Activated CD8-positive, alpha-beta T cell treated with anti-CD3 and anti-CD28 coated beads for 36 hours (primary cell): ENCODE measurements at places on chromosomes 13 and 19. TPM values are rescaled to one million over a fixed set of nuclear protein-coding genes. Genes with fewer than 3 reads are reported as not detected.

The EFNA2 gene
- total RNA-seq = not detected

DNA sequence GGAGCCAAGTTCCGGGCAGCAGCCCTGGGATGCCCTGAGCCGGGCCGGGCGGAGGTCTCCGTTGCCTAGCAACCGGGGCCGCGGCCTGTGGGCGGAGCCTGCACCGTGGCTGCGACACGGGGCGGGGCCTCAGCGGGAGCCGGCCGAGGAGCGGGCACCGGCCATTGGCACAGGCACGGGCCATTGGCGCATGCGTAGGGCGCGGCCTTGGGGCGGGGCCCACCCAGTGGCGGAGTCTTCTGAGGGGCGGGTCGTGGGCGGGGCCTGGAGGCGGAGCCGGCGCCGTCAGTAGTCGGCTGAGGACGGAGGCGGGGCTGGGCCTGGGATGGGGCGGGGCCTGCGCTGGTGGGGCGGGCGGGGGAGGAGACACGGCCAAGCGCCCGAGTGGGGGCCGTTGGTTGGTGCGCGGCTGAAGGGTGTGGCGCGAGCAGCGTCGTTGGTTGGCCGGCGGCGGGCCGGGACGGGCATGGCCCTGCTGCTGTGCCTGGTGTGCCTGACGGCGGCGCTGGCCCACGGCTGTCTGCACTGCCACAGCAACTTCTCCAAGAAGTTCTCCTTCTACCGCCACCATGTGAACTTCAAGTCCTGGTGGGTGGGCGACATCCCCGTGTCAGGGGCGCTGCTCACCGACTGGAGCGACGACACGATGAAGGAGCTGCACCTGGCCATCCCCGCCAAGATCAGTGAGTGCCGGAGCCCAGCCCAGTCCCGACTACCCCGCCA lies at the start of gene IZUMO4:
Gene IZUMO4 (plus strand): TSS at position 436 of the 723 bp plus-strand sequence. CDS start 31 bp downstream, at position 467.
- H3K36me3 ChIP-seq = peaks cover 31% of the 10 kb centered on the region
- H3K27ac ChIP-seq = peak within 1 kb of the TSS; percentile 84
- peak within 1 kb of the TSS; percentile 85 for H3K4me3 ChIP-seq

GRCh38 chr19:12752056-12752781 lies 628 bp downstream of the BEST2 start:
- H3K27ac ChIP-seq = no peak overlapping the region
- H3K36me3 ChIP-seq = peaks cover 12% of the 10 kb centered on the region
- no peaks in the 10 kb centered on the region for H3K4me1 ChIP-seq

DNA sequence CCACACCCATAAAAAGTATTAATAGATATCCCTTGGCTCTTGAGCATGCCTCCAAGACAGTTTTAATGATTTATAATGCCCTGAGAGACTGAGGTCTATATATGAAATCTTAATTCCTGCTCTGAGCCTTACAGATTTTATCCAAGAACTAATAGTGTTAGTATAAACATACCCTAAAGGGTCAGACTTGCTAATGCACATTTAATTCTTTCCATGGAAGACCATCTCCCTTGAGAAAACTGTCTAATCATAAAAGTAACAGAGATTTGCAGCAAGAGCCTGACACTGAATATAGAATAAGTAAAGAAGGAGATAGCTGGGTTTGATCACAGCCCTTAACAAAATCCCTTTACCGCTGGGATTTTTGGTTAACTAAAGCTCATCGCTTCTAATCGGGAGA lies 650.8 kb upstream of the KLF12 start:
- DNase-seq = no peak
- no peak overlapping the region for H3K4me3 ChIP-seq
- no peaks in the 10 kb centered on the region for H3K4me1 ChIP-seq

DNA sequence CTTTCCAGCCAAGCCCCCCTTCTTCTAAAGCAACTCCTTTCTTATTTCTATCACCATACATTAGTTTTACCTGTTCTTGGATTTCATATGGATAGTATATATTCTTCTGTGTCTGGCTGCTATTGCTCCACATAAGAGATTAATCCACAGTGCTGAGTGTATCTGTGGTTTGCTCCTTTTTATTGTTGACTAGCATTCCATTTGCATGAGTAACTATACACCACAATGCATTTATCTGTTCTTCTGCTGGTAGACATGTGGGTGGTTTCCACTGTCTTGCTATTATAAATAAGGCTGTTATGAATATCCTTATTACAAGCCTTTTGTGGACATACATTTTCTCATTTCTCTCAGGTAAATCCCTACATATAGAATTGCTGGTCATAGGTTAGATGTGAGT lies 138.2 kb downstream of the SLC7A1 start:
- no peaks in the 10 kb centered on the region for H3K4me1 ChIP-seq
- no peak overlapping the region for H3K27ac ChIP-seq
- H3K4me3 ChIP-seq = no peak overlapping the region
- peaks cover 17% of the 10 kb centered on the region for H3K27me3 ChIP-seq

GRCh38 chr19:56507446-56508289 lies at the start of gene ZNF471:
Gene ZNF471, plus strand, starts transcription at chr19:56507855. Its CDS starts 3,717 bp downstream, at chr19:56511572.
- DNase-seq = peak; percentile 95
- H3K27ac ChIP-seq = peak within 1 kb of the TSS; percentile 48
- peaks cover 16% of the 10 kb centered on the region for H3K36me3 ChIP-seq
- peaks cover 2% of the 10 kb centered on the region for H3K27me3 ChIP-seq
- no peak within 1 kb of the TSS for H3K4me3 ChIP-seq
- peaks cover 6% of the 10 kb centered on the region for H3K4me1 ChIP-seq

- H3K27me3 ChIP-seq = no peaks in the 10 kb centered on the region
- DNase-seq = no peak
- H3K4me3 ChIP-seq = no peak overlapping the region
- no peak overlapping the region for H3K27ac ChIP-seq
- no peaks in the 10 kb centered on the region for H3K36me3 ChIP-seq
- H3K4me1 ChIP-seq = no peaks in the 10 kb centered on the region
Measured at GRCh38 chr13:71524613-71525304, 342.2 kb downstream of the DACH1 start.

The SBSN gene
- not detected for total RNA-seq

The PRKD2 gene
- 86.0 TPM for total RNA-seq

- H3K27ac ChIP-seq = no peak overlapping the region
- peaks cover 48% of the 10 kb centered on the region for H3K4me1 ChIP-seq
- peaks cover 32% of the 10 kb centered on the region for H3K36me3 ChIP-seq
- DNase-seq = no peak
- no peaks in the 10 kb centered on the region for H3K27me3 ChIP-seq
Measured at GRCh38 chr19:51361239-51361638, 4.9 kb downstream of the ETFB start.

- H3K36me3 ChIP-seq = peaks cover 6% of the 10 kb centered on the region
- H3K27ac ChIP-seq = no peak overlapping the region
- no peak overlapping the region for H3K4me3 ChIP-seq
Measured at GRCh38 chr13:32048816-32049215, 17.2 kb downstream of the FRY start.

The FAM216B gene
- total RNA-seq = not detected

The CNN1 gene
- not detected for total RNA-seq

- no peak overlapping the region for H3K27ac ChIP-seq
- H3K4me3 ChIP-seq = no peak overlapping the region
- no peaks in the 10 kb centered on the region for H3K36me3 ChIP-seq
- H3K27me3 ChIP-seq = no peaks in the 10 kb centered on the region
Measured at GRCh38 chr13:37492075-37492474, 106.5 kb downstream of the POSTN start.

- H3K27ac ChIP-seq = no peak overlapping the region
- no peak for DNase-seq
- no peak overlapping the region for H3K4me3 ChIP-seq
- no peaks in the 10 kb centered on the region for H3K27me3 ChIP-seq
Measured at GRCh38 chr13:74067818-74068217, 66.4 kb downstream of the KLF12 start.

DNA sequence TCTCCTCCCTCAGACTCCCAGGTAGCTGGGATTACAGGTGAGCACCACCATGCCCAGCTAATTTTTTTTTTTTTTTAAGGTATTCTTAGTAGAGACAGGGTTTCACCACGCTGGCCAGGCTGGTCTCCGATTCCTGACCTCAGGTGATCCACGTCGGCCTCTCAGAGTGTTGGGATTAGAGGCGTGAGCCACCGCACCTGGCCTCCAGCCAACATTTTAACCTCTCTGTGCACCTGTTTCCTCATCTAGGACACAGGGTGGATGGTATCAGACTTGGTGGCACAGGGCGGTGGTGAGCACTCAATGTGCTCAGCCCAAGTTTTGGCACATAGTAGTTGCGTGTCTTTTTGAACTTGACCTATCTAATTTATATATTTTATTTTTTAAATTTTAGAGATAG lies 12.5 kb downstream of the APBA3 start:
- no peaks in the 10 kb centered on the region for H3K4me1 ChIP-seq
- H3K27ac ChIP-seq = no peak overlapping the region
- H3K4me3 ChIP-seq = no peak overlapping the region
- DNase-seq = no peak
- peaks cover 21% of the 10 kb centered on the region for H3K36me3 ChIP-seq
- no peaks in the 10 kb centered on the region for H3K27me3 ChIP-seq

DNA sequence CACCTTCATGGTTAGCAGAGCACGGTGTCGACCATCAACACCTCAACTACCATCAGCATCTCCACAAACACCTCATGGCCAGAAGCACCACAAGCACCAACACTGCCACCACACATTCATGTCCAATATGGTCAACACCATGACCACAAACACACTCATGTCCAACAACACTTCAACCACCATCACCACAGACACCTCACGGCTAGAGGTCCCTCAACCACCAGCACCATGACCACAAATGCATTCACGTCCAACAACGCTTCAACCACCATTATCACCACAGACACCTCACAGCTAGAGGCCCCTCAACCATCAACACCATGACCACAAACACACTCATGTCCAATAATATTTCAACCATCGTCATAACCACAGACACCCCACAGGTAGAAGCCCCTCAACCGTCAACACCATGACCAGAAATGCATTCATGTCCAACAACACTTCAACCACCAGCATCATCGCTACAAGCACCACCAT lies 10.2 kb downstream of the TRAPPC5 start:
- H3K27ac ChIP-seq = no peak overlapping the region
- H3K4me3 ChIP-seq = no peak overlapping the region
- no peaks in the 10 kb centered on the region for H3K36me3 ChIP-seq
- H3K4me1 ChIP-seq = no peaks in the 10 kb centered on the region

DNA sequence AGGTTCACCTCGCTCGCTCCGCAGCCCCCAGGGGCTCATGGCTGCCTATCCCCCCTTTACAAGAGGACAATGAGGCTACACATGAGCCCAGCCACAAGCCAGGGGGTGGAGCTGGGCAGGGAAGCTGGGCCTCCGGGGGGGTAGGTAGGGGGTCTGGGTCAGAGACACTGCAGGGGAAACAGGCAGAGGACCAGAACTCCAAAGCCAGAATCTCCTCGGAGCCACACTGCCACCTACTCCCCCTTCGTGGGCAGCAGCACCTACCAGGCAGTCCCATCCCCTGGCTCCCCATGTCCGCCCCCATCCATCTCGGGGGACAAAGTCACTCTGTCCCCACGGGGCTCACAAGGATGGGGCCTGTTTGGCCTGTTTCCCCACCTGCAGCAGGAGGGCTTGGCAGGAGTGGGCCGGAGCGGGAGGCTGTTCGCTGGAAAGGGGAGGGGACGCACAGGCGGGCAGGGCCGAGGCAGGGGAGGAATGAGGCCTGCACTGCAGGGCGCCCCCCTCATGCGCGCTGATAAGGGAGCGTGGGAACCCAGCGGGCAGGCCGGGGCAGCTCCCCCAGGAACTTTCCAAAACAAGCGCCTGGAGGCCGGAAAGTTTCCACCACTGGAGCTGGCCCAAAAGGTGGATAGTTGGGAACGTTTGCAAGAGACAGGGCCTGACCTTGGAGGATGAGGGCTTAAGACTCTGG lies 545 bp upstream of the ISYNA1 start:
- H3K36me3 ChIP-seq = peaks cover 24% of the 10 kb centered on the region
- H3K4me1 ChIP-seq = peaks cover 30% of the 10 kb centered on the region
- H3K27me3 ChIP-seq = no peaks in the 10 kb centered on the region
- DNase-seq = no peak
- no peak overlapping the region for H3K4me3 ChIP-seq
- no peak overlapping the region for H3K27ac ChIP-seq

DNA sequence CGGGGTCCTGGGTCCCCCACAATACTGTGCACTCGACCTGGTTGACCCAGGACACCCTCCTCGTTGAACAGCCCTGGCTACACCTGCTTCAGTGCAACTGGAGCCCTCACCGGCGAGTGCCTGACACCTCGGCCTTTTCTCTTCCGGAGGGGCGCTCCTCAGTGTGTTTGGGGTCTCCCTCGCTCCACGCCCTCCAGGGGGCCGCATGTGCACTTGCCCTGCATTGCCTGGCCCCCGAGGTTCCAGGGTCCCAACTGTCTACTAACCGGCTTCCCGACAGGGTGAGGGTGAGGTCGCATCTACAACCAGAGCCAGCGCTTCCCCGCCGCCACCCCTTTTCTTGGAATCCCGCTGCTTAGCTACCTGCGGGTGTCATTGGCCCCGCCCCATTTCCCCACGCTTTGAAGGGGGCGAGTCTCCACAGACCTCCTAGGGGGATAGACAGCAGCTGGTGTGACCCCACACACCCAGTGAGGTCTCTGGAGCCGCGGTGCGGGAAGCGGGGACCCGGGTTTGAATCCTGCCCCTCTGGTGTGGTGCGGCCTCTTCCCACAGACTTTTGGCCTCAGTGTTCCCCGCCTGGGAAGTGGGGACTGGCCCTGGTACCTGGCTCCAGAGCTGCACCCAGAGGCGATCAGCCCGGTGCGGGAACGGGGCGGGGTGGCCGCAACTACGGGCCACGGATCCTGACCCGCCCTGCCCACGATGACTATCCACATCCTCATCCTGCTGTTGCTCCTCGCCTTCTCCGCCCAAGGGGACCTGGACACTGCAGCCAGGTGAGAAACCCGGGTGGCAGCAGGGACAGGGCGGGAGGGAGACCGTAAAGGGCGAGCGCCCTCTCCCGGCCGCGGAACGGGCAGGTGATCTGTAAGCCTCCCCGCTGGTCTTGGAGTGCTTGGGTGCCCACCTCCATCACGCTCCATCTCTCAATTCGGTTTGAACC lies at the start of gene ADM5:
Gene ADM5 (plus strand): TSS at position 462 of the 946 bp plus-strand sequence. CDS start 244 bp downstream, at position 706.
- no peak within 1 kb of the TSS for H3K4me3 ChIP-seq
- peak; percentile 58 for DNase-seq
- H3K36me3 ChIP-seq = peaks cover 35% of the 10 kb centered on the region

The RNF17 gene
- total RNA-seq = not detected
